Activated T-helper 2 cell treated with anti-CD3 and anti-CD28 coated beads, Interferon-gamma antibody, Interleukin-2, Interleukin-4, amounts not matched to agents 10 μg/mL and 5 μg/mL and 100 μg/mL, durations not matched to agents 14 hours and 24 hours and 36 hours (primary cell): ENCODE measurements at places on chromosomes 1 and 21.

DNA sequence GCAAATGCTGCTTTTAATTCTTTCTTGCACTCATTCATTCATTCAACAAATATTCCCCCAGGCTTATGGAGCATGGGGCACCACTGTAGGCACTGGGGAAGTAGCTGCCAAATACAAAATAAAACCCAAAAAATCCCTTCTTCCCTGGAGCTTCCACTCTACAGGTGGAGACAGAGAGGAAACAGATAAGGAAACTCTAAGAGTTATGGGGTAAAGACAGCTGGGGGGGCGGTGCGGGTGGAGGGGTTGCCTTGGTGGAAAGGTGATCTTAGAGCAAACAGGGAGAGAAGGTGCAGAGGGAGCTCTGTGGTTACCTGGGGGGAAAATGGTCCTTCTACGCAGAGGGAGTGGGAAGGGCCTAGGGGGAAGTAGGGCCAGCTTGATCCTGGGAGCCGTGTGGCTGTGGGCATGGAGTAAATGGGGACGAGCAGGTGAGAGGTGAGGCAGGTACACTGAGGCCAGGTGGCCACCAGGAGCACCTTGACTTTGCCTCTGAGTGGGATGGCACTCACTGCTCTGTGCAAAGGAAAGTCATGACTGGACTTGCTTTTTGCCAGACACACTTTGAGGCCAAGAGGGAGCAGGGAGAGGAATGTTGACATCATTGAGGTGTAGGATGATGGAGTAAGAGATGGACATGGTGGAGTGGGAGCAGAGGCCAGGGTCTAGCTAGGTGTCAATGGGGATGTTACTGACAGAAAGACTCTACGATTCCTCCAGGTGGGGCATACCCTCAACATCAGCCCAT is 152.0 kb downstream of the ETS2 start:
- H3K4me1 ChIP-seq, result peaks cover 66% of the 10 kb centered on the region
- no peaks in the 10 kb centered on the region for H3K27me3 ChIP-seq
- H3K27ac ChIP-seq, result peak overlapping the region; percentile 96
- peaks cover 26% of the 10 kb centered on the region for H3K36me3 ChIP-seq
- H3K4me3 ChIP-seq, result no peak overlapping the region

DNA sequence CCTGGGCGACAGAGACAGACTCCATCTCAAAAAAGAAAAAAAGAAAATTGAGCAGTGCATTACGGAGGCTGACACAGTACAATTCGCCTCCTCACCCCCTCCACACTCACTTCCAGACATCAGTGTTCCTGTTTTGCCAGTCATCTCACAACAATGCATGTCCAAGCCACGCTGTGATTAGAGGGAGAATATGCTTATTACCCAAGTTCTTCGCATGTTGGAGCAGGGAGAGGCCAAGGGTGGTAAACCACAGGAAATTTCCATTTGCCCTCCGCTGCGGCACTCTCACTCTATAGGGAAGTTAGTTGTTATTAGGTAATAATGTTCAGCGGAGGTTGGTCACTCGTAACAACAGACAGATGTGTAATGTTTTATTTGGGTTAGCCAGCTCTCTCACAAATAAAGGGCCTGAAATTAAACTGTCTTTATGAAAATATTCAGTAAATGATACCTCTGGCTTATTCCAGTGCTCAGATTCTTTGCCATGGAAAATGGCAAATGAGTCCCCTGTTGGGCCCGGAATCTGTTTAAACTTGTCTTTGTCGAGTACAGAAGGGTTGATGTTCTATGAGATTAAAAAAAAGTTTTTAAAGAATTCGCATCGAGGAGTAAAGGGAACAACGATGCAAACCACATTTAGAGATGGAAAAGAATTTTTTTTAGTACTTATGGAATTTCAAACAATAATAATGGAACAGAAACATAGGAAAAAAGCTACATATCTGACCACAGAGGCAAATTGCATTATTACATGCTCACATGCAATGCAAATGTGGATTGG is 33.1 kb downstream of the KCNJ15 start:
- H3K36me3 ChIP-seq, result no peaks in the 10 kb centered on the region
- no peak overlapping the region for H3K27ac ChIP-seq
- peaks cover 6% of the 10 kb centered on the region for H3K4me1 ChIP-seq
- no peak overlapping the region for H3K4me3 ChIP-seq
- H3K27me3 ChIP-seq, result peaks cover 10% of the 10 kb centered on the region

- H3K27ac ChIP-seq, result no peak overlapping the region
- peaks cover 1% of the 10 kb centered on the region for H3K27me3 ChIP-seq
- H3K4me1 ChIP-seq, result peaks cover 2% of the 10 kb centered on the region
- DNase-seq, result no peak
- H3K4me3 ChIP-seq, result no peak overlapping the region
Observed at GRCh38 chr21:32558106-32558505, 27.2 kb downstream of the TCP10L start.

DNA sequence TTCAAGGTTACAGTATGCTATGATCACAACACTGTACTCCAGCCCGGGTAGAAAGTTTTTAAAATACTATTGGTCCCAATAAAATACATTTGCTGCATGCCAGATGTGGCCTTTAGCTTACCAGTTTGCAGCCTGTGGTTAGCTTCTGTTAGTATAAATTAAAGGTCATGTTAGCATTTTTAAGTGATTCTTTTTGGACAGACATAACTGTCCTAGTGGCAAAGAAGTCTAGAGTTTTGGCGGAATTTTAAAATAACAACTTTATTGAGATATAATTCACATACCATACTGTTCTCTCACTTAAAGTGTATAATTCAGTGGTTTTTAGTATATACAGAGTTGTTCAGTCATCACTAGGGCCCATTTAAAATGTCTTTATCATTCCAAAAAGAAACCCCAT is 24.3 kb upstream of the TMEM39B start:
- DNase-seq, result no peak
- H3K27me3 ChIP-seq, result no peaks in the 10 kb centered on the region
- H3K4me1 ChIP-seq, result peaks cover 6% of the 10 kb centered on the region
- H3K27ac ChIP-seq, result no peak overlapping the region
- peaks cover 79% of the 10 kb centered on the region for H3K36me3 ChIP-seq

GRCh38 chr1:113178106-113178505 is 105.1 kb downstream of the LRIG2 start:
- no peaks in the 10 kb centered on the region for H3K4me1 ChIP-seq
- no peak for DNase-seq
- H3K27me3 ChIP-seq, result peaks cover 41% of the 10 kb centered on the region
- H3K36me3 ChIP-seq, result no peaks in the 10 kb centered on the region
- H3K4me3 ChIP-seq, result no peak overlapping the region

DNA sequence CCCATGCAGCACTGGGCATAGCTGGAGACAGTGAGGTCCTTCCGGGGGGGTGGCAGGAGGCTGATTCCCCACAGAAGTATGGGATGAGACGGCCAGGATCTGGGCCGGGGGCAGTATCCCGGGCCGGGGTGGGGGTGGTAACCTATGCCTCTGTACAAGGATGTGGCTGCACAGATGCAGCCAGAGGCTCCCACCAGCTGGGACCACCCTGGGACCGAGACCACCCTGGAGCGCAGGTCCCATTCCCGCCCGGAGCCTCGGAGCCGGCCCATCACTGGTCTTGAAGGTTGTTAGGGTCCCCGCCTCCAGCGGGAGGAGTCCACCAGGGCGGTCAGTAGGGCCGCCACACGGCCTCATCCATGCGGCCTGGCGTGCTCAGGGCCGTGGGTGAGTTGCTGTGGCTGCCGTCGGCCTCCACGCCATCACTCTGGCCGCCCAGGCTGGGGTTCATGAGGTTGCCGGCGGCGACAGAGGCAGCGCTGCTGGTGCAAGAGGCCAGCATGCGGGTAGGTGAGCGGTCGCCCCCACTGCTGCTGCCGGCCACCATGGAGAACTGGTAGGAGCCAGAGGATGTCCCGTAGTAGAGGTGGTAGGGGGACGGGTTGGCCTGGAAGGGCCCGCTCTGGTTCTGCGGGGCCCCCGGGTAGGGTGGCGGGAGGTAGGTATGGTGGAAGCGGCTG is 28.1 kb downstream of the RUNX3 start:
- H3K27ac ChIP-seq, result no peak overlapping the region
- peaks cover 10% of the 10 kb centered on the region for H3K4me1 ChIP-seq
- peaks cover 69% of the 10 kb centered on the region for H3K36me3 ChIP-seq

GRCh38 chr1:7207875-7208646 is 422.8 kb downstream of the CAMTA1 start:
- H3K27ac ChIP-seq, result no peak overlapping the region
- H3K36me3 ChIP-seq, result no peaks in the 10 kb centered on the region
- peaks cover 10% of the 10 kb centered on the region for H3K27me3 ChIP-seq
- peaks cover 8% of the 10 kb centered on the region for H3K4me1 ChIP-seq
- peak; percentile 33 for DNase-seq
- no peak overlapping the region for H3K4me3 ChIP-seq

- H3K27me3 ChIP-seq, result no peaks in the 10 kb centered on the region
- DNase-seq, result peak; percentile 86
- peak within 1 kb of the TSS; percentile 98 for H3K27ac ChIP-seq
- peak within 1 kb of the TSS; percentile 91 for H3K4me3 ChIP-seq
- peaks cover 47% of the 10 kb centered on the region for H3K4me1 ChIP-seq
Observed at GRCh38 chr1:26472320-26472900, at the start of gene HMGN2. HMGN2 (plus strand) TSS chr1:26472440; CDS start chr1:26472613, 173 bp downstream.

GRCh38 chr21:32307706-32308105 is 9.1 kb downstream of the MRAP start:
- H3K4me3 ChIP-seq, result no peak overlapping the region
- H3K4me1 ChIP-seq, result peaks cover 7% of the 10 kb centered on the region
- peaks cover 30% of the 10 kb centered on the region for H3K36me3 ChIP-seq

- H3K27me3 ChIP-seq, result peaks cover 9% of the 10 kb centered on the region
- DNase-seq, result no peak
- peaks cover 10% of the 10 kb centered on the region for H3K4me1 ChIP-seq
- no peak overlapping the region for H3K27ac ChIP-seq
- no peaks in the 10 kb centered on the region for H3K36me3 ChIP-seq
- no peak overlapping the region for H3K4me3 ChIP-seq
Observed at GRCh38 chr1:40014253-40014706, 26.2 kb upstream of the CAP1 start.

GRCh38 chr1:194176212-194176611 is 989.8 kb upstream of the B3GALT2 start:
- H3K27me3 ChIP-seq, result no peaks in the 10 kb centered on the region
- H3K4me1 ChIP-seq, result no peaks in the 10 kb centered on the region
- no peaks in the 10 kb centered on the region for H3K36me3 ChIP-seq
- DNase-seq, result no peak
- H3K4me3 ChIP-seq, result no peak overlapping the region

DNA sequence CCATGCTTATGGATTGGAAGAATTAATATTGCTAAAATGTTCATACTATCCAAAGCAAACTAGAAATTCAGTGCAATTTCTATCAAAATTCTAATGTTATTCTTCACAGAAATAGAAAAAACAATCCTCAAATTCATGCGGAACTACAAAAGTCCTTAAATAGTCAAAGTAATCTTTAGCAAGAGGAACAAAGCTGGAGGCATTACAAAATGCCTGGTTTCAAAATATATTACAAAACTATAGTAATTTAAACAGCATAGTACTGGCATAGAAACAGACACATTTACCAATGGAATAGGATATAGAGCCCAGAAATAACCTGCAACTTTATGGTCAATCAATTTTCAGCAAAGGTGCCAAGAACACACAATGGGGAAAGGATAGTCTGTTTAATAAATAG is 3.8 kb downstream of the CTSS start:
- H3K36me3 ChIP-seq, result peaks cover 45% of the 10 kb centered on the region
- H3K4me3 ChIP-seq, result no peak overlapping the region
- peaks cover 29% of the 10 kb centered on the region for H3K4me1 ChIP-seq
- H3K27me3 ChIP-seq, result no peaks in the 10 kb centered on the region
- H3K27ac ChIP-seq, result no peak overlapping the region

GRCh38 chr1:210413951-210414350 is 85.2 kb downstream of the HHAT start:
- H3K27me3 ChIP-seq, result peaks cover 2% of the 10 kb centered on the region
- H3K27ac ChIP-seq, result no peak overlapping the region
- H3K36me3 ChIP-seq, result no peaks in the 10 kb centered on the region
- no peak overlapping the region for H3K4me3 ChIP-seq
- no peaks in the 10 kb centered on the region for H3K4me1 ChIP-seq

DNA sequence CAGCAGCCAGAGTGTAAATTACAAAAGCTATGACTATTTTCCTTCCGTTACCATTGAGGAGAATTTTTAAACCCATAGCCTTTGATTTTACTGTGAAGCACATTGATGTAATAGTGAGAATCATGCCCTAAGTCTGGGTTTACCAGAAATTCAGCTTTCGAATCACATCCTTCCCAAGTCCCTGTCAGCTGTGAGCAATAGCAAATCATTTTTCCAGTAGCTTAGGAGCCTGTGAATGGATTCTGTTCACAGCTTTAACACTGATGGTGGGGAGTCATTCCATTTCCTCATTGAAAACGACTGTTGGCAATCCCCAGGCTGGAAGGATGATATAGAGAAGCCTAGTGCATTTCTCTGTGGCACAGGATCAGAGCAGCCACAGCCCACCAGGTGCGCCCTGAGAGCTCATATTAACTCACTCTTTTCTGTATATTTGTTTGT is 82.2 kb upstream of the C1orf105 start:
- peak overlapping the region; percentile 54 for H3K27ac ChIP-seq
- H3K27me3 ChIP-seq, result no peaks in the 10 kb centered on the region
- no peak overlapping the region for H3K4me3 ChIP-seq
- no peaks in the 10 kb centered on the region for H3K36me3 ChIP-seq
- H3K4me1 ChIP-seq, result peaks cover 44% of the 10 kb centered on the region

DNA sequence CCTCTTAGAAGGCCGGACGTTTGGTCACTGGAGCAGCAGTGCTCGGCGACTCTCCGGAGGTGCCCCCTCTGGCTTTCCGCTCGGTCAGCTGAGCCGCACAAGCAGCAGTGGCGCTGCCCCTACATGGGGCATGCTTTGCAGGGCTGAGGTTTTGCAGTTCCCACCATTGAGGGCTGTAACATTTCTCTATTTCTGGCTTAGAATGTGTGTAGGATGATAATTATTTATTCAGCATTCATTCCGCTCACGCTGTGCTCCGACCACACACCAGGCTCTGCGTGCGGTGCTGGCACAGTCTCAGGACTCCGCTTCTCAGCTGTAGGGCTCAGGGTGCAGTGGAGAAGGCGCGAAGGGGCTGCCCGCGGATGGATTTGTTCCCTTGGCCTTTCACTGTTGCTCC is 119.5 kb downstream of the PCBP3 start:
- no peaks in the 10 kb centered on the region for H3K36me3 ChIP-seq
- no peaks in the 10 kb centered on the region for H3K27me3 ChIP-seq
